ENCODE measurements at places on chromosomes 5 and 9.

GRCh38 chr9:123725389-123725788 is 204.5 kb downstream of the DENND1A start:
- no peak for DNase-seq

DNA sequence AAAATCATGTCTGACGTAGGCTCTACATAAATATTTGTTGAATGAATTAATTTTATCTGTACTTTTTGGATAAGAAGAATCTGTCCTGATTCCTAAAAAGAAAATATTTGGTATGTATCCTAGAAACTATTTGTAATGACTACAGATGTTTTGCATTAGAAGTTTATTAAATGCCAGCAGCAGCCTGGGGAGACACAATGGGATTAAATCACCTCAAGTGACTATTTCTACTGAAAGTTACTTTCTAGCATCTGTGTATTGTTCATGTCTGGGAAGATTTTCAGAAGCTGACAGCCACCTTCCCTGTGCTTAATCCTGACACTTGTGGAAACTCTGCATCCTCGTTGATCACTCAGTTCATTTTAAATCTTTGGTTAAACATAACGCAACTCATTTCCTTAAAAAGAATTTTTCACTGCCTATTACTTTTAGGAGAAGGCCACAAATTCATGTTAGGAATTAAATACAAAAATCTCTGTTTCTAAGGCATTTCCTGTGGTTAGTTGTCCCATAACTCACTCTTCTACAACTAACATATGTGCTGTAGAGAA is 209.3 kb upstream of the PPP1R2B start:
- no peak for DNase-seq

DNA sequence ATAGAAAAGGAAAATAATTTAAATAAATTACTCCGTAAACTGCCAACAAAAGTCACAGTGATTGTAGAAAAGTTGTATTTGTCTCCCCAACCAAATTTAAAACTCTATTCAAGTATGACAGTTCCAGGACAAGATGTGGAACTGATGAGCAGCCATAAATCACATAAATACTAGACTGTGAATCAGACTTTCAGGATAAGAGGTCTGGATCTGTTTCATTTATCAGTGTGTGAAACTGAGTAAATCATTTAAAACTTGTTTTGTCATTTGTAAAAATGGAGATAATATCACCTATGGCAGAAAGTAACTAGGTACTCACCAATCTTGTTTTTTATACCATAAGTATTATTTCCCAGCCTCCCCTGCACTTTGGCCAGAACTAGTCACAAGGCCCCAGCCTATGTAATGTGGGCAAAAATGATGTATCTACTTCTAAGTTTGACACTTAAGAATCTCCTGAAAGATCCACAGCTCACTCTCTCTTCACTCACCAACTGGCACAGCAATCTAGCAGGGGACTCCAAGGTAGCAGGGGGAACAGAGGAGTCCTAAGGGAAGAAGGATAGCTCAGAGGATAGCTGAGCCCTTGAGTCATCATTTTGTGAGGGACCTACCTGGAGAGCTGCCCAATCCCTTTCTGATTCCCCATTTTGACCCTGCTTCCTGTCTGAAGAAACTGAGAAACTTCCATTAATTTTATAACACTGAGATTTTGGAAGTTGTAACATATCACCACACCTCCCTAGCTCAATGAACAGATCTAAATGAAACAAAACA is 31.6 kb downstream of the TMEM161B start:
- DNase-seq = no peak

DNA sequence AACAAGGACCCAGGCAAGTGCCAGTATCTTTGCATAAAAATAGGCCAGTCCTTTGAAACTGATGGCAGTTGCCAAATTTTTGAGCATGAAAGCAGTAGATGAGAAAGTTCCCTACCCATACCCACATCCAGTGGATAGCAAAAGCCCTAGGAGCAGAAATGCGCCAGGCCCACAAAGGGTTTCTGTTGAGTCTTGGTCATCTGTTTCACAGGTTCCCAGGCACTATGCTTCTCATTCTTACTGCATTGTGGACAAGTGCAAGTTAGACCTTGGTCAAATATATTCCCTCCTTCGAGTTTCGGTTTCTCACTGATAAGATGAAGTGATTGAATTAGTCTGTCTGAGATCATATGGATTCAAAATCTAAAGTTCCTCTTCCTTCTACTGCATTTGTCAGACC is 152.3 kb downstream of the NR3C1 start:
- no peak for DNase-seq

DNA sequence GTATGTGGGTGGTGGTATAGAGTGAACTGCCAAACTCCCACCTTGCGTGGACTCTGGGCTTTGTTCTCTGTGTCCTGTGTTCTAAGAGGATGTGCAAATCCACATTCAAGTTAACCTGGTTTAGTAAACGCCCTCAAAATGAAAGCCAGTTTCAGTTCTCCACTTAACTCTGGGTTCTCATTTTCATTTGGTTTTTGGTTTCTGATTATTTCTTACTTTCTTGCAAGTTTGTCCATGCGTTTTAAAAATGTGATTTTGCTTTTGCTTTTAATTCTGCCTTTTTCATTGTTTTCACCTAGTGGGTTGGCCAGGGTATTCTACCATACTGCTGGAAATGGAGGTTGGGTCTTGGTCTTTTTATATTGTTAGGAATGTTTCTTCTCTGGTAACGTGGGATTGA is 38.2 kb downstream of the GALNT10 start:
- no peak for DNase-seq

DNA sequence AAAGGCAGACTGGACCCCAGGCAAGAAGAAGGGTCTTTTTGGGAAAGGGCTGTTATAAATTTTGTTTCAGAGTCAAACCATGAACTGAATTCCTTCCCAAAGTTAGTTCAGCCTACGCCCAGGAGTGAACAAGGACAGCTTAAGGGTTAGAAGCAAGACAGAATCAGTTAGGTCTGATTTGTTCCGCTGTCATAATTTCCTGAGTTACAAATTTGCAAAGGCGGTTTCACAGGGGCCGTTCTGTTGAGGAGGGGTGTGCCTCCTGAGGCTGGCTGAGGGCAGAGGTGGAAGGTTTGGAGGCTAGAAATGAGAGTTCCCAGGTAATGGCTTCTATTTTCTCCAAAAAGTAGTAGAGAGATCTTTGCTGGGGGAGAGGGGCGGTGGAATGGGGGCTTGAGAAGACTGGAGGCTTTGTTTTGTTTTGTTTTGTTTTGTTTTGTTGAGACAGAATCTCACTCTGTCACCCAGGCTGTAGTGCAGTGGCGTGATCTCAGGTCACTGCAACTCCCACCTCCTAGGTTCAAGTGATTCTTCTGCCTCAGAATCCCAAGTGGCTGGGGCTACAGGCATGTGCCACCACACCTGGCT is 4.1 kb upstream of the CERCAM start:
- DNase-seq = no peak

DNA sequence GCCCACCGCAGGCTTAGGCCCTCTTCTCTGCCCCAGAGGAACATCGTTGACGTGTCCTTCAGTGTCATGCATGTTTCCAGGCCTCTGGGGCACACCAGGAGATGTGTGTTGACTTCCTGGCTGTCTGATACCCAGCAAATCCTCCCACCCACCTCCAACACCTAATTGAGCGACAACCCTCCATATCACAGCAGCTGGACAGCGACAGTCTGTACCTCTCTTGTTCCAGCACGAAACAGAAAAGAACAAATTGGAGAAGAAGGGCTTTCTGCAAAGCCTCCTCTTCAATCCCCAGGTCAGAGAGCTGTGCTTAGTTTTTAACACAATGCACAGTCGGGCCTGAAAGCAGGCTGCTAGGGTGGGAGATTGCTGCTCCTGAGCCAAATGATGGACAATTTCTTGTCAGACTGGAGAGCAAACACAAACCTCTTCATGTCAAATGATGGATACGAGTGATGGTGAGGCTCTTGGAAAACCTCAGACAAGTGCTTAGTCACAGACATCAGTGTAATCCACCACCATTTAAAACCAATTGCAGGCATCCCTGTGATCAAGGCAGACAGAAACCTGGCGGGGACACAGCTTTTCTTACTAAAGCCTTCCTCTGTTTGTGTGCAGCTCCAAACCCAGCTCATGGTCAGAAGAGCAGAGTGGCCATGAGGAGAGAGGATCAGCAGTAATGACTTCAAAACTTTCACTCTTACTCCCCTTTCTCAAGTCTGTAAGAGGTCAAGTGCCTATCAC is 110.6 kb downstream of the EBF1 start:
- no peak for DNase-seq

- DNase-seq = no peak
Observed at GRCh38 chr5:15995341-15996052, 184.1 kb downstream of the MARCHF11 start.

GRCh38 chr5:160181965-160182622 is 47.2 kb upstream of the FABP6 start:
- DNase-seq = no peak

GRCh38 chr5:78293851-78294247 is 649 bp downstream of the AP3B1 start:
- no peak for DNase-seq

- DNase-seq = peak; percentile 55
Observed at GRCh38 chr9:127943731-127944144, 6.1 kb upstream of the DPM2 start.

DNA sequence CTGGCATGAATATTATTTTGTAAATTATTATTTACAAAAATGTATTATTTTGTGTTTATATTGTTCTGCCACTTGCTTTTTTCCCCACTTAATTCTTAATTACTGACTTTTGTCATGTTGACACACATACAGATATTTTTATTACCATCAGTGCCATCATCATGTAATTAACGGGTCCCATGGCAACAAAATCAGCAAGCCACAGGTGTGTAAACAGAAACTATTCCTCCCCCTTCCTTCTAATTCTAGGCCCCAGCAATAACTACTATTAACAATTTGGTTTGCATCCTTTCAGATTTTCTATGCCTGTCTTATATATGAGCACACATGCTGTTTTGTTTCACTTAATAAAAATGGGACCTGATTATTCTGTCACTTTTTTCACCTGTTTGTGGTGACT is 29.3 kb downstream of the CYFIP2 start:
- no peak for DNase-seq

All from stimulated activated CD8-positive, alpha-beta memory T cell treated with anti-CD3 and anti-CD28 coated beads, Interleukin-15, amount 100 ng/mL, for 24 hours (primary cell).